GF-D8 (cell line): ENCODE measurements at places on chromosomes 2 and 18.

DNA sequence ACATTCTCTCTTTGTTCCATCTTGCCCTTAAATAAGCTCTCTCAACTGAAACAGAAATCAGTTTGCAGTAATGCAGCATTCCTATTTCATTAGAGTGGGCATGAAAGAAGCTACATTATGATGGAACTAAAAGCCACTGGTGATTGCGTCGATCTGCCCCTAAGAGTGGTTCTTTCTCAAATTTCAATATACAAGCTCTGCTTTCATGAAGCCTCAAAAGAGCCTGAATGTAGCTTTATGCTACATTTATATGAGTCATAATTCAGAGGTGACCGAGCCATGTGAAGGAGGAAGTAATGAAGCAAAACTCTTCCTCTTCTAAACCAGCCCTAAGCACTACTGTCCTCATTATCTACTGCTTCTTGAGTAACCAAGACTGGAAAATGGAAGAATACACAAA is 64.8 kb upstream of the CYTIP start:
- no peak for DNase-seq

DNA sequence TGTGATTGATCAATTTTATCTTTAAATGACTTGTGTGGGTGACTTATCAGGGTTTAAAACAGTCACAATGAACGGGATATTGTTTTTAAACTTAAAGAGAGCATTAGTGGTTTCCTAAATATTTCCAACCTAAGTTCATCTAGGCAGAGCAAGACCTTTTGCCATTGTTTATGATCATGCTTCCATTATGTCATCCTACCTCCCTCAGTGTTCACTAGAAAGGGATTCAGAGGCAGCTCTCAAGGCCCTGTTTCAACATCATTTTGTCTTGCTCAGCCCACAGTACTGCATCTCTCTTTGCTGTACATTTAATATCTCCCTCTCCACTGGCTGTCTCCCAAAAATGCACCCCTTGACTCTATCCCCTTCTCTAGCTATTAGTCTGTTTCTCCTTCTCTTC is 21.5 kb upstream of the PELI1 start:
- DNase-seq = no peak

- DNase-seq = no peak
Measured at GRCh38 chr2:18406219-18406618, 154.2 kb downstream of the RDH14 start.

- DNase-seq = no peak
Measured at GRCh38 chr2:18703555-18703954, 114.2 kb upstream of the NT5C1B start.

DNA sequence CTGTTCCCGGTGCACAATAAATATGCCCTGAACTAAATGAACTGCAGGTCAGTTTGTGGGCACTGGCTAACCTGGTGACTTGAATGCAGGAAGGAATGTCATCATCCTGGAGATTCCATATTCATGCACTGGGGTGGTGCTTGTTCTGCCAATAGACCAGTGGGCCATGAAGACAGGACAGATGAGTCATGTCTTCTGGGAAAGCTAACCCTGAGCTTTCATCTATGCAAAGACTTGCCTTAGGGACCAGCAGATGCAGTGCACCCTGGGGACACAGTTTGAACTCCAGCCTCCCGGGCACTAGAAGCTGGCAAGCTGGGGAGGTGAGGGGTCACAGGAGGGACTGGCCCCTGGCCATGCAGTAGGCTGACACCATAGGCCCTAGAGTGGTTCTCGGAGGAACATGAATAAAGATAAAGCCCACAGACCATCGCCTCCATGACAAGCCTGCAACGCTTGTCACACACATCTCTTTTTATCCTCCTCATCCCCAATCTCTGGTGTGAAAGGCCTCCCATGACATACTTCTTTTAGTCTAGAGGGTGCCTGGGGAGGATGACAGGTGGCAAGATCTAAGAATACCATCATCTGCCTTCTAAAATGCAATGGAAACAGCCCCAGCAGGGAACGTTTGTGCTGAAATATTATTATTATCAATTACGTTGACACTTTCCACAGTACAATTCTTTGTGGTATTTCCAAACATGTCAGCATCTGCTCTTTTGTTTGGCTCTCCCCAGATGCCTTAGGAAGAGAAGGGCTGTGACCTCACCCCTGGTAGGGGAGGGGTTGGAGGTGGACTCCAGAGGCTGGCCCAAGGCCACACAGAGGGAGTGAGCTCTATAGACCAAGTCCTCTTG is 267.4 kb upstream of the RAB6C start:
- DNase-seq = no peak

DNA sequence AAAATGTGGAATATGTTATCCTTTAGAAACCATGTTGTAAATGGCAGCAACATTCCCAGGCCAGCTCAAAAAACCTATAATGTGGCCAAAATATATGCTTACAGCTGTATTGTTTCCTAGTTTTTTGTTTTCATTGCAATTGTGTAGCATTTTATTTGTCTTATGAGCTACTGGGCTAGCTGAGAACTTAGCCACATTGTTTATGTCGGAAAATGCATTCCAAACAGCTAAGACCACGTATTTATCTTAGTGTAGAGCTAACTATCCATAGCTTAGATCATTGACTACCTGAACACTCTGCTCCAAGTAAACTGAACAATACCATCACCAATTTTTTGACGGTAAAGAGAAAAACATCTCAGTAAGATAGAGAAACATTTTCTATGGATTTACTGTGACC is 38.4 kb downstream of the METAP1D start:
- no peak for DNase-seq
